ENCODE measurements at places on chromosomes 5 and 9.

GRCh38 chr9:20363233-20363632 is 259.1 kb downstream of the MLLT3 start:
- DNase-seq, result no peak

DNA sequence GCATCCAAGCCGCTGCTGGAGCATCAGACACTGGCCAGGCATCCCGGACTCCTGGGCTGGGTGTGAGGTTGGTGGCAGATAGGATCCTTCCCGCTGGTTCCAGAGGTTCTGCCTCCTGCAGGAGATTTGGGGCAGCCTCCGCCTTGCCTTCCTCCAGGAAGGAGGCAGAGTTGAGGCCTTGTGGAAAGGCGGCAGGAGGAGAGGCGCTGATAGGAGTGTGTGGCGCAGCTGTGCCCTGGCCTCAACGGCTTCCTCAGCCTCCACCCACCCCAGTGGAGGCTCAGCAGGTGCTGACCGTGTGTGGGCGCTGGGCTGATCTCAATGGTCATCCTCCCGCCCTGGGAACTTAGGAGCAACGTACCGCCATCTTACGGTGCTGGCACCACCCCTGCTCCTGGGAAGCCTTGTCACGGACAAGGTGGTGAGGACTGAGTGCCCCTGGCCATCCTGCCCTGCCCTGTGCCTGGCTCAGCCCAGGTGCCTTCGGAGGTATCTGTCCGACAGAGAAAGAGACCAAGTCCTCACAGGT is 10.2 kb downstream of the NCS1 start:
- no peak for DNase-seq

GRCh38 chr5:86968301-86968753 is 299.4 kb upstream of the RASA1 start:
- peak; percentile 71 for DNase-seq

DNA sequence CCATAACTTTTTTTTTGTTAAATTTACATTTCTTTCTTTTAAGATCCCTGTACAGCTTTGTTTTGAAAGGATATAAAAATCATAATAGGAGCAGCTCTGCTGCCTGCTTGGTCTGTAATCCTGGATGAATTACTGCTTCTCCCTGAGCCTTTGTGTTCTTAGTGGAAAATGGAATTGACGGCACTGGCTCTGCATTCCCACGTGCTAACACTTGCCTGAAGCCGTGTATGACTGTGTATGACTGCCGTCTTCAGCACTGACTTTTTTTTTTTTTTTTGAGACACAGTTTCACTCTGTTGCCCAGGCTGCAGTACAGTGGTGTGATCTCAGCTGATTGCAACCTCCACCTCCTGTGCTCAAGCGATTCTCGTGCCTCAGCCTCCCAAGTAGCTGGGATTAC is 4.8 kb downstream of the THG1L start:
- no peak for DNase-seq

DNA sequence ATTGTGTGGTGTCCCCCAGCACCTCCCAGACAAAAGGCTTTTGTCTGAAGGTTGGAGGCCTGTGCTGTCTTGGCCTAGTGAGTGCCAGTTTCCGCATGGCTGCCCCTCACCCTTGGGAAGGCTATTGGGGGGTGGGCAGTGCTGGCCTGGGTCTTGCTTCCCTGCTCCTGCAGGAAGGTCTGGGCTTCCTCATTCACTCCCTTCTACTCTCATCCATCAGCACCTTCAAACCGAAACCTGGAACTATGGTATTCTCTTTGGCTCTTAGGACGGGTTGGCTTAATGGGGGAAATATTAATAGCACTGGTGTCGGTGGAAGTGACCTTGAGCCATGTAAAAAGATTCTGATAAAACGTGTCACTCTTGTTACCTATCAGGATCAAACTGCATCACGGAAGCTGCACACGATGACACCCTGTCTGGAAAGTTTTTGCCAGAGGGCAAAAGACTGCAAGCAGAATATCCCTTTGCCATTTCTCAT is 34.0 kb upstream of the GLRX start:
- no peak for DNase-seq

DNA sequence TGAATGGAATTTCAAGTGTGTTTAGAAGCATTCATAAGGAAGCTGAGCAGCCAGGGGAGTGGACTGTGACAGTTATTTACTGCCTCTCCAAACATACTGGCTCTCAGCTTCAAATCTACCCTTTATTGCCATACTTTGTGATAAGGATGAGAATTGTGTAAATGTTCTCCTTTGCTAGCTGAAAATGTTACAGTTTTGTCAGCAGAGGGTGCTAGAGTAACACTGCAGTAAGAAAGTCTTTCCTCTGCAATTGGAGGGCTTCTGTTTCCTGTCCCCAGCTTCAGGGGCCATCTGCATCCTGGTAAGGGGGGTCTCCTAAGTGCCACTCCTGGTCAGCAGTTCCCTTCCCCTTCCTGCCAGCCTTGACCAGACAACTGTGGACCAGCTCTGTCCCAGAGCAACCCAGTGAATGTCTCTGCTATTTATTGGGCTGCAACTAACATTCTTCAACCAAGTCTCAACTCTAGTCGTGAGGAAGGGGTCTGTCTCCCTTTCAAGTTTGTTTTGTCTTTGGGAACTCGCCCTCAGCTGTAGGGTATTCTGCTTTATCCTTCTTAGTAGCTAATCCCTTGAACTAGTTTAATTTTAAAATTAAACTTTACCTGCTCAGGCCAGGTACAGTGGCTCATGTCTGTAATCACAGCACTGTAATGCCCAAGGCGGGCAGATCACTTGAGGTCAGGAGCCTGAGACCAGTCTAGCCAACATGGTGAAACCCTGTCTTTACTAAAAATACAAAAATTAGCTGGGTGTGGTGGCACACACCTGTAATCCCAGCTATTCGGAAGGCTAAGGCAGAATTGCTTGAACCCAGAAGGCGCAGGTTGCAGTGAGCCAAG is 45.3 kb downstream of the RAPGEF6 start:
- peak; percentile 63 for DNase-seq

DNA sequence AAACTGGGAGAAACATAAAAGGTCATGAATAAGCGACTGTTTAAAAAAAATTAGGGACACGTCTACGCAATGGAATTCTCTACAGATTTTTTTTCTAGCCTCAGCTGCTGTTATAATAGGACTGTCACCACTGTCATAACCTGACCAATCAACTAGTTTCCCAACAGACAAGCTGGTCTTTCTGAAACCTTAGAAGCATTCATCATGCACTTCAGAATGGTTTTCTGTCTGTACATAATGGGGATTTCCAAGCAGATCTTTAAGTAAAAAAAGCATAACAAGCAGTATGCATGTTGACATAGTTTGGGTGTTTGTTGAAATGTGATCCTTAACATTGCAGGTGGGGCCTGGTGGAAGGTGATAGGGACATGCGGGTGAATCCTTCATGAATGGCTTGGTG is 58.3 kb upstream of the SEMA6A start:
- DNase-seq, result no peak

- no peak for DNase-seq
Measured at GRCh38 chr5:77104813-77105212, 17.7 kb upstream of the ZBED3 start.

DNA sequence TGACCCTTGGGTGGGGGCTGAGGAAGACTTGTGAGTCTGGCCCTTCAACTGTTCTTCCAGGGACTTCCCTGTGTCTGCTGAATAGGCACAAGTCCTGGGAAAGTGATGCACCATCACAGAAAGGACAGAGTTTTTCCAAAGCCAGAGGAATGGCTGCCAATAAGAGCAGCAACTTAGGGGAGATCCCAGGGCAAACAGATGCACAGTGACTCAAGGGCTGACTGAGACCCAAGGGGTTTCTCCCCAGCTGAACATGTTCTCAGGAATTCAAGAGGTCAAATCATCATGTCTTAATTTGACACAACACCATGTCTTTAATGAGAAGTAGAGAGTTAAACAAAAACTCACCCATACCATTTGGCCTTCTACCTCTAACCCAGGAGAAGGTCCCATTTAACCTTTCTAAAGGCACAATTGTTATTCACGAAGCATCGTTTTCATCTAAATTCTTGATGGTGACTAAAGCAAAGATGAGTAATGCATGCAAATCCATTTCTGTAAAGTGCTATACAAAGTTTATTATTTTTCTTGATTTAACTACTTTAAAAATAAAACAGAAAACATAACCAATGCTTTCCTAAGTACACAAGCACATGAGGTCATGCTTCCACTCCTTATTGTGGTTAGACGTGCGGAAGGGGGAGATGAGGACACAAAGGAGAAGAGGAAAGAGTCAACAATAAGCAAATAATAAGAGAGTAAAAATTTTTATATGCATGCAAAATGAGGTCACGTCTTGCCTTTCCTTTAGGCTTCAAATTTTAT is 324.1 kb downstream of the PLK2 start:
- DNase-seq, result peak; percentile 68

DNA sequence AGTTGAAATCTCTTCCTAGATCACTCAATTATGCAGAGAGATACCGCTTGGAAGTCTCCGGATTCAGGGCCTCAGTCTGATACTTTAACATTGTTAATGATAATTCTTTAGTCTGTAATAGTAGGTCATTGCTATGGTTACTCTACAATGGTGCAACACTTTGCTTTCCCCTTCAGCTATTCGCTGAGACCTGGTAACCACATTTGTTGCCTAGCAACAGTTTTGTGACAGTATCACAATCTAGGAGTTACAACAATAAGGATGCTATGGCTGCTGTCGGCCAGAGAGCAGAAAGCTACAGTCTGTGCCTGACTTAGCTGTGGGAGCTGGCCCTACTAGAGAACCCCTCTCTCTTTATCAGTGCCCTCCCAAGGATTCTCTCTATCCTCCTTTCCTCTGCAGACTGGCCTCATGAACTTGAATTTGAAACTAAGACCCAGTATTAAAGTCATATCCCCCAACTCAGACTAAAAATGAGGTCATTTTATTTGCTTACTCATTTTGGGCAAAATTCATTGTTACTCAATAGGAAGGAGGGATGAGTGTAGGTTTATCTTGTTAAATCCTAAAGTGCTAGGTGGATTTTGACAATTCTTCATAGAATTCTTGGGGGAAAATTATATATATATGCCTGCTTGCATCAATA is 39.3 kb downstream of the NR2F1 start:
- peak; percentile 85 for DNase-seq

DNA sequence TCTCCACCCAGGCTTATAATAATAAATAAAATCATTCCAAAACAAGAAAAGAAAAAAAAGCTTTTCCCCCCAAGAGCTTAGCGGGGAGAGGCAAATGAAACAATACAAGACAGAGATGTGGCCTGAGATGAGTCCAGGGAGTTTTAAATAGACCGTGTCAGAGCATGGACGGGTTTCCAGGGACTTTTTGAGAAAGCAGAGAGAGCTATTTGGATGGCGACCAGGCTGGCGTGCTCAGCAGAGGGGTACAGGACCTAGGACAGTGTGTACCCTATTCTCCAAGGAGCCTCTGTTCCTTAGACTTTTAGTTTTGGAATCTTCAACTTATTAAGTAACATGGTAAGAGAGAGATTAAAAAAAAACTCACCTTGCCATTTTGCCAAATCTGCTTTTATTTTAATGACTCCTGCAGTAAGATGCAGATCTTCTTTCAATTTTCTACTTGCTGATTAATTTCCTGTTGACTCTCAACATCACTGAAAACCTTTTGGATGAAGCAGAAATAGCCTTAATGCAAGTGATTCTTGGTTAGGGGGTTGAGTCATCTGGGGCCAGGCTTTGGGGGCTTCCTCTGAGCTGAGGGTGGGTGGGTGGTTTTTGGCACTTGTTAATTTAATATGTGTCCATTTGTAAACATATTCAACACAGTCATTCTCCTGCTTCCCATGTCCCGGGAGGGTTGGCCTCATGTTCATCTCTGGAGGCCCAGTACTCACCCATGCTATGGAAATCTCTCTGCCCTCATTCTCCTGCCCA is 49.6 kb upstream of the OSMR start:
- peak; percentile 65 for DNase-seq

DNA sequence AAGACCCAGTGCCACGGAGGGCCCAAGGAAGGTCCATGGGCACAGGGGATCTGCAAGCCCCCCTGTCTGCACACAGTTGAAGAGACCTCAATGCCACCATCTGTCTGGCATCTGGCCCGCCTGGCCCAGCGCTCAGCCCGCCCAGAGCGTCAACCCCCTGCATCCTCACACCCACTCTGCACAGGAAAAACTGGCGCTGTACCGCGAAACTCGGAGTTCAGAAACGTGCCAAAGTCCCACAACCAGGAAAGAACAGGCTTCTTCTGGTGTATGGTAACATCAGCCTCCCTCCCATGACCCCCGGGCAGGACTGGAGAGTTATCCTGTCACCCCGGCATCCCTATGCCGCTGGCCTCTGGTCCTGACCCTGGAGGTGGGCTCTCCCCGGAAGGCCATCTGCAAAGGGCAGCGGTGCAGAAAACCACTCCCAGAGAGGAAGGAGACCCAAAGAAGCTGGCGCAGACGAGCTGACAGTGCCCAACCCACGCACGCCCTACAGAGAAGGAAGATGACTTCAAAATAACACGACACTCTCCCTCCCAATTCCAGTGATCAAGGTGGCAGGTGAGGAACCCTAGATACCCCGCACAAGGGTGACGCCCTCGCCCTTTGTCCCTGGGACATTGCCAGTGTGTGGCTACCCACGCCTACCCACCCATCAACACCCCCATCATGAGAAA is 18.9 kb downstream of the VAV2 start:
- no peak for DNase-seq

GRCh38 chr9:18601956-18602355 is 128.0 kb downstream of the ADAMTSL1 start:
- DNase-seq, result peak; percentile 66

GRCh38 chr5:90549729-90550275 is 8.8 kb upstream of the ADGRV1 start:
- no peak for DNase-seq

DNA sequence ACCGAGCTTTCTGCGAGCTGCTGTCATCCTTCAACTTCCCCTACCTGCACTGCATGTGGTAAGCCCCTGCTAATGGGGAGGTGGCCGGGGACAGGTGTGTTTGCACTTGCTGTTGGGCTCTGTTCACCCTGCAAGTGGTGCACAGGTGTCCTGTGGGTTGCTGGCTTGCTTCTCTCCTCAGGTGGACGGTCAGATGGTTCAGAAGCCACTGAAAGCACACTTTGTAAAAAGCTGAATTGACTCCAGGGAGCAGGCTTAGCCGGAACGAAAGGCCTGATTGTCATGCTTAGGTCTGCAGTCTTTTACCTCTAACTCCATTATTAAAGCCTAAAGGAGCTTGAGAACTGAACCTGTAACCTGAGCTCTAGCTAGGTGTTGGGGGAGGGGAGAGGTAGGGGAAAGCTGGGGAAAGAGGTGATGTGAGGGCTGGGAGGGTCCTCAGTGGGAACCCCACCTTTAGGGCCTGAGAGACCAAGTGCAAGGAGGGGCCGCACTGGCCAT is 37.6 kb downstream of the ACER2 start:
- no peak for DNase-seq

- DNase-seq, result no peak
Measured at GRCh38 chr9:89791754-89792153, 186.9 kb downstream of the GADD45G start.

DNA sequence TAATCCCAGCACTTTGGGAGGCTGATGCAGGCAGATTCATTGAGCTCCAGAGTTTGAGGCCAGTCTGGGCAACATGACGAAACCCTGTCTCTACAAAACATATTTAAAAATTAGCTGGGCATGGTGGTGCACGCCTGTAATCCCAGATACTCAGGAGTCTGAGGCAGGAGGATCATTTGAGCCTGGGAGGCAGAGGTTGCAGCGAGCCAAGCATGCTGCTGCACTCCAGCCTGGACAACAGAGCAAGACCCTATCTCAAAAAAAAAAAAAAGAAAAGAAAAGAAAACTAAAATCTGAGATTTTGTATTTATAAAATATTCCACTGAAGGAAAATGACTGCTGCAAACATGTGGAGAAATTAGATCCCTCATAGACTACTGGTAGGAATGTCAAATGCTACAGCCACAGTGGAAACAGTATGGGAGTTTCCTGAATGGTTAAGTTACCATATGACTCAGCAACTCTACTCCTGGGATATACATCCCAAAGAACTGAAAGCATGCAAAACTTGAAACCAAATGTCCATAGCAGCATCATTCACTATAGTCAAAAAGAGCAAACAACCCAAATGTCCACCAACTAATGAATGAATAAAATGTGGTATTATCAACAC is 106.1 kb downstream of the UBAP2 start:
- DNase-seq, result peak; percentile 74

Measured in GM23248 (cell line).